ENCODE measurements at places on chromosomes 11 and 22.

GRCh38 chr22:49455595-49455994 is 372.1 kb downstream of the BRD1 start:
- no peak for DNase-seq

GRCh38 chr11:75554258-75555022 is 7.6 kb upstream of the SERPINH1 start:
- no peak for DNase-seq

- DNase-seq, result no peak
Measured at GRCh38 chr11:44305026-44305469, 4.9 kb downstream of the ALX4 start.

DNA sequence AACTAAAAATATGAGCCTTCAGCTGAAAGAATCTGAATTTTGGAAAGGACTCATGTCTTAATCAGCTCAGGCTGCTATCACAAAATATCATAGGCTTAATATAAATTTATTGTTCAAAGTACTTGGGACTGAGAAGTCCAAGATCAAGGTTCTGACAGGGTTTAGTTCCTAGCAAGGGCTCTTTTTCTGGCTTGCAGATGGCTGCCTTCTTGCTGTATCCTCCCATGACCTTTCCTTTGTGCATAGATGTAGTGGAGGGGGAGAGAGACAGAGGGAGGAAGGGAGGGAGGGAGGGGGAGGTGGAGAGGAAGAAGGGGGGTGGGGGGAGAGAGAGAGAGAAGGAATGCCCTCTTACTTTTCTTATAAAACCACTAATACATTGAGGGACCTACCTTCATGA is 306.8 kb upstream of the DDI1 start:
- DNase-seq, result no peak

- no peak for DNase-seq
Measured at GRCh38 chr11:70834277-70834940, 418.0 kb downstream of the SHANK2 start.

DNA sequence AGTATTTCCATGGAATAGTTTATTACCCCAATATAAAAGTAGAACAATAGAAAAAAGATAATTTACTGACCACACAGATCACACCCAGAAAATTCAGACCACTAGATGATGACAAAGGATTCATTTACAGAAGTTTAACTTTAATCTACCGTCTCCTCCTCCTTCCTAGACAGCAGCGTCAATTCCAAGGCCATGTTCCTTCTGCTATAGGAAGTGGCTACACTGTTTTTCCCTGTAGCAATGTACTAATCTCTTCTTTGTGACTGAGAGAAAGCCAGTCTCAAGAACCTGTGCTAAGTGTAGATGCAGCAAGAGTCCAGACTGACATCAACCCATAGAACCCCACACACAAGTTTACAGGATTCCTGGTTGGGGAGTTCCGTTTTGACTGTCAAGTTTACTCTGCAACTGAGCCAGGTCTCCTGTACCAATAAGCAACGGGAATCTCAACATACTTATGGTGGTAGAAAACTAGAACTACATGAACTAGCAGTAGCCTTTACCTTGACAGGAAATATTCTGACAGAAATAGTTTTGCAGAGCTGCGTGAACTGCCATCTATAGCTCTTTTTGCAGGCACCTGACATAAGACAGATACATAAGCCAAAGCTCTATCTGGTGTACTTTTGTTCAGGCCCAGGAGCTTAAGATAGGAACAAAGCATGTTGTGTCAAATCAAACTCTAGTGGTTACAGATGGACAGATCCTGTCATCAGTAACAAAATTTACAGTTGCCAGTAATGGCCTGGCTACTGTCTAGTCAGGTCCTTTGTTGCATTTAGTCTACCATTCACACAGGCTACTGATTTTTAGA is 42.9 kb downstream of the MRTFA start:
- DNase-seq, result no peak

DNA sequence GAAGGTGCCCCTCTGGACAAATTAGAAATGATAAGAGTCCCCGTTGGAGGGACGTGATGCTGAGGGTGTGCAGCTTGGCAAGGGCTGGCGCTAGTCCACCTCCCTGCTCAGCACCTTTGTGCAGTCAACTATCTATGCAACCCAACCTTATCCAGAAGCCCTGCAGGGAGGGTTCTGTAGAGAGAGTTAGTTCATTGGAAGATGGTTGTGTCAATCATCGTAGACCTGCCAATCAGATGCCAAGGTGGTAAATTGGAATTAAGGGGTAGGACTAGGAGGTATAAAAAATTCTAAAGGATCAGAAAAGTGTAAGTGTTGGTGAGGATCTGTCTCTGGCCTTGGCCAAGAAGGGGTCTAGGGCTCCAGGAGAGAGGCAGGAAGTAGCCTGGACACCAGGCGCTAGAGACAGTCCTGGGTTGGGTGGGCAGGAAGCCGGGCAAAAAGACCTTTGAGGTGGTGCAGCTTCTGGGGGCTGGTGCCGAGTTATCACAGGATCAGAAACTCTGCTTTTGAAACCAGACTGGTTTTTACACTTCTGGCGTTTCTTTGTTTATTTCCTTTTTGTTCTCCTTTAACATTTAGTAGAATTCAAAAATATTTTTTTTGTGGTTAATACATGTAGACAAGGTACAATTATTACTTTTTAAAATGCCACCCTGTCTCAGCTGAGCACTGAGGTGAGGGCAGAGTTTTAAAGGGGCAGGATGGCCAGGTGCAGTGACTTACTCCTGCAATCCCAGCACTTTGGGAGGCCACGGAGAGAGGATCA is 1.6 kb downstream of the C1QTNF6 start:
- DNase-seq, result no peak

- DNase-seq, result no peak
Measured at GRCh38 chr11:118406599-118407166, 5.3 kb downstream of the ATP5MG start.

DNA sequence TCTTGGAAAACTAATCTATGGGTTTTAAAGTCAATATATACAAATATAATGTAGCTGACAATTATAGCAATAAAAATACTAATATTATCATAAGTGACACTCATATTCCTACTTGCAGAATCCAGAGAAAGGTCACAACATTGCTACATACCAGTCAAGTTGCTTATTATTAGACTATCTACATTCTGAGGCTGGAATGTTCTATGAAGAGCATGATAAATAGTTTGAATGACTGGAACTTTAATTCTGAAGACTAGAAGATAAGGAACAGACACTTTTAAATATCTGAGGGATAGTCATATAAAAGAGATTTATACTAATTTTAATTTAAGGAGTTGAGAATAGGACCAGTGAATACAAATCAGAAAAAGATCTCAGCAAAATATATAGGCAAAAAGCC is 146.0 kb downstream of the GUCY1A2 start:
- DNase-seq, result no peak

All from activated T-cell treated with anti-CD3 and anti-CD28 coated beads, Interleukin-2, amount 50 U/mL, for 4 hours (primary cell).